ENCODE measurements at places on chromosomes 3 and 15.

GRCh38 chr3:64079369-64080150, 56.3 kb upstream of the PSMD6 start:
- DNase-seq: no peak

GRCh38 chr15:36347272-36347858, 232.1 kb upstream of the CDIN1 start:
- no peak for DNase-seq

- no peak for DNase-seq
Observed at GRCh38 chr15:71921191-71921590, 110.8 kb downstream of the NR2E3 start.

DNA sequence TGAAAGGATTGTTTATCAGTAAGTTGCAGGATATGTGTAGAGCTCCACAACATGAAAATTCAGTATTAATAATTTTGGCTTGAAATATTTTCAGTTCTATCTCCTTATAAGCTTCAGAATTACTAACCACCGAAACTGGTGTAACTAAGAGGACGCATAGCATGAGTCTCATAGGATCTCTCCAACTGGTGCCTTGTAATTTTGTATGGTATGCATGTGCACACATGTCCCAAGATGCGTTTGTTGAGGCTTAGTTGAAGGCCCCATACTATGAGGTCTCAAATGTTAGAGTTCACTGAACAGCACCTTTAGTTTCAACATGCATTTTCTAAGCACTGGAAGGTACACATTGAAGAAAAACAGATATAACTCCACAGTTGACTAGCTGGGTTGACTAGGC, 195.4 kb downstream of the TP63 start:
- DNase-seq: no peak

- no peak for DNase-seq
Observed at GRCh38 chr3:12948891-12949711, 107.7 kb upstream of the RPL32 start.

All from kidney (tissue), 22 donors.